ENCODE measurements at places on chromosomes 2 and 18. TPM values are rescaled to one million over a fixed set of nuclear protein-coding genes. Genes with fewer than 3 reads are reported as not detected.

DNA sequence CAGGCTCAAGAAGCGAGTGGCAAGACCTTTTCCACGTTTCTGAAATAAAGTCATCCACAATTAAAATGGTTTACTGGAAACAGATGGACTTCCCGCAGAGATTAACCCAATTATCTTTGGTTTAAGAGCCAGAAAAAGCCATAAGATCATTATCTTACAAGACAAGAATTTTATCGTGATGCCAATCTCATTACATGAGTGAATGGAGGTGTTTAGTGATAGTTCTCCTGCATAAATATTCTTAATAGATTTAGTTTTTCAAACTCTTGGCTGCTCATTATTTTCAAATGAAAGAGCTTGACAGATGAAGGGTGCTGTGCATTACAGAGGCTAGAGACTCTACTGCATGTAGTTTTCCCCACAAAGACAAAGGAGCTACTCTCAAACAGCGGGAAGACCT lies 1028.4 kb upstream of the PIK3C3 start:
- DNase-seq, result no peak
- no peaks in the 10 kb centered on the region for H3K27me3 ChIP-seq
- no peaks in the 10 kb centered on the region for H3K4me1 ChIP-seq
- H3K27ac ChIP-seq, result no peak overlapping the region

DNA sequence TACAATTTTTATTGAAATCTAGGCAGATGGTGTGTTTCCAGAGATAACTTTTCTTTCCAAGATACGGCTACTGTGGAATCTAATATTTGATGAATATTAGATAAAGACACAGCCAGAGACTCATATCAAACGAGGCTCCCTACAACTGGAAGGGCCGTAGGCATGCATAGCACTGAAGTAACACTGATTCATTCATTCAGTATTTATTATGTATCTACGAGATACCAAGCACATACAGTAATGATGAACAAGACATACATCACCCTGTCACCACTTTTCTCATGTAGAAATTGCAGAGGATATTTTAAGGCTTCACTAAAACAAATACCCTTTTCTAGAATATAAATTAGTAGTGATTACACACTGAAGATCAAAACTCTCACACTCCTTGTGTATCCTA lies 74.5 kb downstream of the KCTD18 start:
- H3K27me3 ChIP-seq, result no peaks in the 10 kb centered on the region
- no peak overlapping the region for H3K4me3 ChIP-seq
- peaks cover 16% of the 10 kb centered on the region for H3K36me3 ChIP-seq
- no peak for DNase-seq

DNA sequence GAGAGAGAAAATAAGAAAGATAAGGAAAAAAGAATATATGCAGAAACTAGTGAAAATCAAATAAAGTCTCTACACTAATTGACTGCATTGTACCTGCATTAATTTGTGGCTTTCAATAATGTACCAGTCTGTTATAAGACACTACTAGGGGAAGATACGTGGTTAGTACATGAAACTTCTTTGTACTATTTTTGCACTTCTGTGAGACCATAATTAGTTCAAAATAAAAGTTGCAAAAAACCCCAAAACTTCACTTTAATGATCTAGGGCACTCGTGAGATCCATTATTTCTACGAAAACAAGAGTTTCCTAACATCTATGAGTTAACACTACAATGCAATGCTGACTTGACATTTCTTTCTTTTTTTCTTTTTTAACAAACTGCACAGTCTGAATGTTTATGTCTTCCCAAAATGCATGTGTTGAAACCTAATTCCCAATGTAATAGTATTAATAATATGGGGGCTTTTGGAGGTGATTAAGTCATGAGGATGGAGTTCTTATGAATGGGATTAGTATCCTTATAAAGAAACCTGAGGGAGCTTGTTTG lies 162.8 kb upstream of the LRRTM1 start:
- H3K4me1 ChIP-seq, result no peaks in the 10 kb centered on the region
- DNase-seq, result no peak
- H3K36me3 ChIP-seq, result no peaks in the 10 kb centered on the region
- H3K27me3 ChIP-seq, result no peaks in the 10 kb centered on the region
- H3K27ac ChIP-seq, result no peak overlapping the region
- no peak overlapping the region for H3K4me3 ChIP-seq

GRCh38 chr2:7196883-7197282 lies 279.7 kb downstream of the RNF144A start:
- H3K4me1 ChIP-seq, result no peaks in the 10 kb centered on the region
- no peak overlapping the region for H3K4me3 ChIP-seq
- H3K36me3 ChIP-seq, result no peaks in the 10 kb centered on the region
- no peaks in the 10 kb centered on the region for H3K27me3 ChIP-seq

Gene BOLL
- not detected for total RNA-seq

Gene DSC3
- total RNA-seq, result under 0.01 TPM

Gene SRBD1
- total RNA-seq, result 9.0 TPM
